ENCODE measurements at places on chromosomes 13 and 19.

GRCh38 chr13:48626077-48626449 lies 27.7 kb upstream of the CYSLTR2 start:
- no peak for DNase-seq

DNA sequence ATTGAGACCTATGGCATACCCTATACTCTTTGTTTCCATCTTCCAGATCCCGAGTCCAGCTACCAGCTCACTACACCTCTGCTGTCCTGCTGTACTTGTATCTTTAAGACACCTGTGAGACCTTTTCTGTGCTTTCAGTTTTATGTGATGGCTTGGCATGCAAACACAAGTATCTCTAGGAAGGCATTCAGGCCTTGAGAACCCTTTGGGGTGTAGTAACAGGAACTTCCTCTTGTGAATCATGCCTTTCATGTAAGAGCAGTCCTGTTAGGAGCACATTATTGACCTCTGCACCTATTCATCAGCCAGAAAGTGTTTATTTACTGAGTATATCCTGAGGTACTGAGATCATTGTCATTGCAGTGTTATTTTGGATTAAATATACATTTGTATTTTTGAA lies 87.0 kb upstream of the HTR2A start:
- no peak for DNase-seq

DNA sequence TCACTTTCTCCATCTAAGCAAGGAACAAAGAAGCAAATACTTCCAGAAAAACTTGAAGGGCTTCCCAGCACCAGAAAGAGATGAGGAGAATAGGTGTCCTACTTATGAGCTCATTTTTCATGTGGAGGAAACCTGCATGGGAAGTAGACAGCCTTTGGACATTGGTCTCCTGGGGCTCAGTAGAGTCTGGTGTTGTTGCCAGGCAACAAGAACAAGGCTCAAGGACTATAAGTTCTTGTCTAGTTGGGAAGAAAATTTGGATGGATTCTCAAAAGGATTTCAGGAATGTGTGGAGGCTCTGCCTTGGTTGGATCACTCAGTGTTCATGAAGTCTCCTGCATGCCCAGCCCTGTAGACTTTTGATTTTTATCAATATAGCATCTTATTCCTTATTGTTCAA lies 84.5 kb downstream of the MBNL2 start:
- DNase-seq: no peak

DNA sequence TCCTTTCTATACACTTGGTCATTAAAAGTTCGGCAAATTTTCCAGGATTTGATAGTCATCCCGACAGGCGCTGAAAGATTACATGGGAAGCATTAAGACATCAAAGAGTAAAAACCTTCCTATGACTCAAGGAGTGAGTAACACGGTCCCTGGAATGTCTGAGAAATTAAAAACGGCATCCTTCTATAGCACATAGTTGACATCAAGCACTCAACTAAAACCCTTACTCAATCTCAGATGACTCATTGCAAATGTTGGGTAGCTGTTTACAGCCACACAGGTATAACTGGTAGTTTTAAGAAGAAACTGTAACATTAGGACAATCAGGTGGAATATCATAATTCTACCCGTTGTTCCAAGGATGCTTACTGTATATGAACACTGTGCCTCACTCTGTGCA lies 6.4 kb upstream of the LGALS13 start:
- DNase-seq: no peak

GRCh38 chr19:41945135-41945766 lies 13.9 kb downstream of the RABAC1 start:
- DNase-seq: no peak

DNA sequence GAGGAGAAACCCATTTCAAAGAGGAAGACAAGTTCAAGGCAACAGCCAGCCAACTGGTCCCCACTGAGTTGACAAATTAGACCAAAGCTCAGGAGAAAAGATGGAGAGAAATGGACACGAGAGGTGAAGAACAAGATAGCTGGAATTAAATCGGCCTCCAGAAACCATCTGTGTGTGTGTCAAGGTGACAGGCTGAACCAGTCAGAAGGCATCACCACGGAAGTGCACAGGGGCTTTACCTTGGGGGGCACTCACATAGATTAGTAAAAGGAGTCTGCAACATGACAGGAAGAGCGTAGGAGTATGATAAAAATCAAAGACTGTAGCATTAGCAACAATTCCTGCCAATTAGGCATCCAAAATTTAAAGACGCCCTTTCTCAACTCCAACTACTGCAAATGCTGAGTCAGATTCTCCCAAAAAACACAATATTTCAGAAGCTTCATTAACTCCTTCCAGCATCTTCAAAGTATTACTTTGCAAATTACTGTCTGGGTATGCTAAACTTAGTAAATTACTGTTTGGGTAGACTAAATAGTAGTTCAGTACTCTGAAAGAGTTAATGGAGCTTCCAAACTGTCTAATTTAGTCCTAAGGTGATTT lies 66.2 kb downstream of the FOXO1 start:
- DNase-seq: no peak

All from femur (tissue), 1 donor.